ENCODE measurements at places on chromosomes 7 and 10. TPM values are rescaled to one million over a fixed set of nuclear protein-coding genes. Genes with fewer than 3 reads are reported as not detected.
A peak's percentile ranks its signal among the peaks of the same experiment; 100 is the strongest.

Gene GRID2IP
- 0.06 TPM for polyA plus RNA-seq

Gene CASD1
- 12.2 TPM for polyA plus RNA-seq

DNA sequence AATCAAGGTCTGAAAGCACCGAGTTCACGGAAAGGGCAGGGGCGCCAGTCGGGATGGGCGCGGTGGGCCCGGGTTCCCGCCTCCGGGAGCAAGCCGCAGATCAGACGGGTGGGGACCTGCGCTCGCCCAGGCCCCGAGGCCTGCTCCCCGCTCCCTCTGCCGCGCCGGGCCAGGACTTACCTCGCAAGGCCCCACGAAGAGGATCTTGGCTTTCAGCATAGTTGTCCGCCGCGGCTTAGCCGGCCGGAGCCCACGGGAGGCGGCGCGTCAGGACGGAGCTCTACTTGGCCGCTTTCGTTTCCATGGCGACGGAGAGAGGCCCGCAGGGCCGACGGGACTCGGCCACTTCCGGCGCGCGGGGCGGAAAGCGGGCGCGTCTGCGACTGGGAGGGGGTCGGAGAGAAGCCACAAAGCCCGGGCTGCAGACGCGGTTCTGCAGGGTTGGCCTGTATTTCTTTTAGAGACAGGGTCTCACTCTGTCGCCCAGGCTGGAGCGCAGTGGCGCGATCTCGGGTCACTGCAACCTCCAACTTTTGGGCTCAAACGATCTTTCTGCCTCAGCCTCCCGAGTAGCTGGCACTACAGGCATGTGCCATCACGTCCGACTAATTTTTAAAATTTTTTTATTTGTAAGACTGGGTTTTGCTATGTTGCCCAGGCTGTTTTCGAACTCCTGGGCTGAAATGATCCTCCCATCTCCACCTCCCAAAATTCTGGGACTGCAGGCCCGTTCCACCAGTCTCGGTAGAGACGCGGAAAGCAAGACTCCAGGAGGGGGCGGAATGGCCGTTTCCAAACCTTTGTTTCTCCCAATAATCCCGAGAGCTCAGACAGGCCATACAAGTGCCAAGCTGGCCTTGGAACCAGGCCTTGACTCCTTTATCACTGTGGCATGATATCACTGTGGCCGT is at the start of gene IFT22:
TSS of gene IFT22 (minus strand) at position 322 of the 911 bp plus-strand sequence. CDS start at position 219, 103 bp downstream.
- DNase-seq, result peak; percentile 99

- DNase-seq, result no peak
These were observed 34.9 kb downstream of the INSYN2A start for GRCh38 chr10:127161482-127161881.

All from SK-N-SH (cell line).